ENCODE measurements at places on chromosomes 7 and 10.

GRCh38 chr10:121426307-121426706 is 171.9 kb downstream of the FGFR2 start:
- DNase-seq = no peak

- no peak for DNase-seq
Measured at GRCh38 chr7:116566666-116567065, 41.8 kb downstream of the CAV1 start.

GRCh38 chr7:43642897-43643630 is 60.2 kb downstream of the STK17A start:
- DNase-seq = no peak

- no peak for DNase-seq
Measured at GRCh38 chr10:102408728-102409603, 9.6 kb downstream of the PSD start.

DNA sequence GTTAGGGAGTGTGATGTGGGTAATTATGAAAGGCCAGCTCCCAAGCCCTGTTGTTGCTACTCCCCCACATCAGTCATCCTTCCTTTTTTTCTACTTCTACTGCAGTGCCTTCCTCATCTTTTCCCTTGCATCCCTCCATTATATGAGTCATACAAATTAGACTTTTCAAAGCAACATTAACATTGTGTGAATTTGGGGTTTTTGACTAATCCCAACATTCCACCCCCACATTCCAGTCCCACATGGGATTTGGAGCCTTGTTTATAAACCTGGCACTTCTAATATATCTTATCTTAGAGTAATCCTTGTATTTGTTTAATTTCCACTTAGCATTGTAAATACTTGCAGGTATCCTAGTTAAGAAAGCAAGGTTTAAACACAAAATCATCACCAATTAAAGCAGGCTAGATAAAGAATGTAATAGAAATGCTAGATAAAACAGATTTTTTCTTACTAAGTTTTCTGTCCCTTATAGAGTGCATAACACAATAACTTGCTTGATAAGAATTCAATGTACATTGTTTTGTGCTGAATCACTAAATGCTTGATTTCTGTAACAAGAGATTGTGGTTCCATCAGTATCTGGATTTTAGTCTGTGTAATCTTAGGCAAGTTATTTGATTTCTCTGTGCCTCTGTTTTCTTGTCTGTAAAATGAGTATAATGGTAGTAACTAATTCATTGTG is 165.8 kb downstream of the CFTR start:
- peak; percentile 43 for DNase-seq

DNA sequence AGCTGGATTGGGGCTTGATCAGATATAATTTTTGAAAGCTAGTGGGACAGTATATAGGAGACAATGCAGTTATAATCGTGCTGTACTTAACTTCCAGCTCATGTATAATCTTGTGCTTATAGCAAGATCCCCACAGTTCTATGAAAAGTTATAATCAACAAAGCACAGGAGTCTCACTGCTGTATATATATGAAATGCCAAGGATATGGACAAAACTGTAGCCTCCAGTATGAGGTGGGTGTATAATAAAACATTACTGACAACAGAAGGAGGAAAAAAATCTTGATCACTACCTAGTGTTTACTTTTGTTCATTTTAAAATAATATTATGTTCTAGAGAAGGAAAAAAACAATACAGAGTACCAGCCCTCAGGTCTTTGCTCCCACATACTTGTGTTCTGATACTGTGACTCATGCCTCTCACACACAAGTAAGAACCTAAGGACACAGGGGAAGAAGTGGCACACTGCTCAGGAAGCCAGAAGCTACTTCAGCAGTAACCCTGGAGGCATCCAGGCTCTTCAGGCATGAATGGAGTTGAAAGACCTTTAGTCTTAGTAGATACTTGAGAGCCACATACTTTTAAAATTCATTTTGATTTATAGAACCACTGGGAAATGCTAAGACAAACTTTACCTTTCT is 265.7 kb upstream of the IMMP2L start:
- DNase-seq = peak; percentile 29

- peak; percentile 82 for DNase-seq
Measured at GRCh38 chr7:24477398-24478136, 95.7 kb upstream of the PALS2 start.

DNA sequence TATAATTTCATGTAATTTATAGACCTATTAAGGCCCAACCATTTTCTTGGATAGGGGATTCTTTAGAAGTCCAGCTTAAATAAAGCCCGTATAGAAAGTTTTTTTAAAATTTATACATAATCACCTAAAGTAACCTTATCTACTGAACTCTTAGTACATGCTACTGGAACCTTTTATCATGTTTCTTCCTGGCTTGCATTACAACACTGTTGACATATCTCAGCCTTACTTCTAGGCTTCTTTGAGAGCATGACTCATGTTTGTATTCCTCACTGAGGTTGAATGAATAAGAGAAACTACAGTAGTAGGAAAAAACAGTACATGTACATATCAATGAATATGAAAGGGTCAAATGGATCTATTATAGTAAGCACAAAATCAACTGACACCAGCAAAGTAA is 8.2 kb upstream of the MAGI2 start:
- DNase-seq = no peak

GRCh38 chr10:33334805-33335550 is 511 bp upstream of the NRP1 start:
- peak; percentile 74 for DNase-seq

DNA sequence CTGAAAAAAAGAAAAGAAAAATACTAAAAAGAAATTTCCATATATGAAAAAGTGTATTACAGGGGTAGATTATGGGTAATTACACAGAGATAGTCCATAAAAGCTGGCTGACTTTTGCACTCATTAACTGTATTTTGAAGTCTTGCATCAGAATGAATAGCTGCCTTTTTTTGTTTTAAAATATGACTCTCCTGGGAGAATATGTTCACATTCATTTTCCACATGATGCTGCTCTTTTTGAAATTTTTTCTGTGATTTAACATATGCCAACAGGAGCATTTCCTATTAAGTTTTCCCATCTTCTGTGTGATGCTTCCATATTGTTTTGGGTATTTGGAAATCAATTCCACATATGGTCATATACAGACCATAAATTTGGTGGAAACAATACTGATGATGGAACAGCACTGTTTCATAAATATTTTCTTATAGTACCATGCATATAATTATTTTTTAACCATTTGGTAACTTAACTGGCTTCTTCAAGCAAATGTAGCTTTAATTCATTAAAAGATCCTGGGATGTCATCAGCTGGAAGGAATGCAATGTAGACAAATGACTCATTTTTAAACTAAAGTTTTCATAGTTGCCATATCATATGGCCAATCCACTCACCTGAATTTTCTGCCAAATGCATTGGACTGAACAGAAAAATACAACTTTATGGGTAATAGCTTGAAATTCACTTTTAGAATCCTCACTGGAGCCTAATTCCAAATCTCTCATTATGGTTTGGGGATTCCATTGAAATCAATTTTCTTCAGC is 313.9 kb upstream of the GLI3 start:
- no peak for DNase-seq

DNA sequence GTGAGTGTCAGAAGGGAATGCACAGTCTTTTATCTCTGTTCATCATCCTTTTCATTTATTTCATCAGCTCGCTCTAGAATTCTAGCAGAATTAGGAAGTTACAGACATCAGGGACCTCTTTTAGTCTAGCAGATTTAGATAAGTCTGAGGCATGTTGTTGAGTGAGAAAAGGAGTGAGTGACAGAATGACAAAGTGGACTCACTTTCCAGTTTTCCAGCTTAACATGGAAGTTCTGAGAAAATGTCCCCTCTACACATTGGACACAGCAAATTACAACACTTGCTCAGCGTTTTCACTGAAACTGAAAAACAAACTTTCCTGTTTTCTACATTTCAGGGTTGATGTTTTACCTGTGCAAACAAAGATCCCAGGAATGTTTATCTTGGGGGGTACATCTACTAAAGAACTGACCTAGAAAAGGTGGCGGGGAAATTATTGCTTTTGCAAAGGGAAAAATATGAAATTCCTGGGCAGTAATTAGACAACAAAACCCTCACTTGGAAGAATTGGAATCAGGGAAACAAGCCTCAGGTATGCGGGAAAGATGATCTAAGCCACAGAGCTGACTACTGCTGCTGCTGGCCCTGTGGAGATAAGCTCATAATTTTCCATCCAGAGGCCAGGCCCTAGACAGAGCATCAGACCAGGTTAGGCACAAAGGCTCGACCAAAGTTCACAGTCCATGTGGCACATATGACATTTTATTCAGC is 14.6 kb upstream of the CYP3A5 start:
- DNase-seq = no peak

- no peak for DNase-seq
Measured at GRCh38 chr7:29139796-29140195, 6.5 kb downstream of the CPVL start.

- DNase-seq = no peak
Measured at GRCh38 chr10:4488904-4489303, 337.1 kb upstream of the AKR1E2 start.

DNA sequence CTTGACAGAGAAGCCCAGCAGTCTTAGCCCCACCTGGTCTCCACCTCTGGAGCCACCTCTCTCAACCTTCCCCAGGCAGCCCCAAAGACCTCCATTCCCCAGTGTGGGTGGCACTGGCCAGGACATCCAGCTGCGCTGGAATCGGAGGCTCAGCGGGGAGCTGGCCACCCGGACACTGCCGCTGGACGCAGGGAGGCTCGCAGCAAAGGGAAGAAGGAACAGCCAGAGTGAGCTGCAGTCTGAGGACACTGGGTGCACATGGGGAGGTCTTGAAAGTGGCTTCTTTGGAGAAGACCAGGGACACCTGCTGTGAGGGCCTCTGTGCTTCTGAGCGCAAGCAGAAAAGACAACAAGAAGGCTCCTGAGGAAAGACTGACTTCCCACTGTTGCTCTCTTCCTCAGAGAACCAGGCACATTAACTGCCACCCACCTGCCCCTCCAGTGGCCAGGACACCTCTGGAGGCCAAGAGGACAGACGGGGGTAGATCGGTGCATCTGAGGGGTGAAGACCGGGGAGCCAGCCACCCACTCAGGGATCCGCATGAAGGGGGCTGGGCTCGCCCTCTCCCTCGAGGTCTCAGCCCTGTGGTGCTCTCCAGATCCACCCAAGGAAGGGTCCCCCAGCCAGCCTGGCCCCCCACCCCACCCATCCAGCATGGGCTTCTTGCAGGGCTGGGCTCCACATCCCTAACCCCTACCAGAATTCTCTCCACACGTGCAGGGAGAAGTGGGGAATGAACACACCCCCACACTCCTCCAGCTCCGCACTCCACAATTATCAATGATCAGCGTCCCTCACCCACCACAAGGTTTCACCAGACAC is 1.8 kb downstream of the CAMK2B start:
- DNase-seq = no peak

- DNase-seq = no peak
Measured at GRCh38 chr7:142138996-142139395, 27.5 kb downstream of the MGAM2 start.

DNA sequence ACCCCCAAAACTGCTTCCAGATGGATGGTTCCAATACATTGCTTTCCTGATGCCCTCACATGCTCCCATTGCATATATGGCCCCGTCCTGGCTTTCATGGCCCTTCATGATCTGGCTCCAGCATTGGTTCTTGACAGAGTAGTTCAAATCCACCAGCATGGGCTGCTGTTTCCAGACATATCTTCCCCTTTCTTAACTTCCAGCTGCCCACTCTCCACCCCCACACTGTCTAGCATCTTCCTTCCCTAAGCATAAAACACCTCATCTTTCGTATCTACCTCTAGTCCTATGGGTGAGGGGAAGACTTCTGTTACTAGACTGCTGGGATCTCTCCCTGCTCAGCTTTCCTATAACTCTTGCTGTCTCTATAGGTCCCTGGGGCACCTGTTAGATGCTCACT is 13.2 kb upstream of the GOLGA7B start:
- DNase-seq = no peak

DNA sequence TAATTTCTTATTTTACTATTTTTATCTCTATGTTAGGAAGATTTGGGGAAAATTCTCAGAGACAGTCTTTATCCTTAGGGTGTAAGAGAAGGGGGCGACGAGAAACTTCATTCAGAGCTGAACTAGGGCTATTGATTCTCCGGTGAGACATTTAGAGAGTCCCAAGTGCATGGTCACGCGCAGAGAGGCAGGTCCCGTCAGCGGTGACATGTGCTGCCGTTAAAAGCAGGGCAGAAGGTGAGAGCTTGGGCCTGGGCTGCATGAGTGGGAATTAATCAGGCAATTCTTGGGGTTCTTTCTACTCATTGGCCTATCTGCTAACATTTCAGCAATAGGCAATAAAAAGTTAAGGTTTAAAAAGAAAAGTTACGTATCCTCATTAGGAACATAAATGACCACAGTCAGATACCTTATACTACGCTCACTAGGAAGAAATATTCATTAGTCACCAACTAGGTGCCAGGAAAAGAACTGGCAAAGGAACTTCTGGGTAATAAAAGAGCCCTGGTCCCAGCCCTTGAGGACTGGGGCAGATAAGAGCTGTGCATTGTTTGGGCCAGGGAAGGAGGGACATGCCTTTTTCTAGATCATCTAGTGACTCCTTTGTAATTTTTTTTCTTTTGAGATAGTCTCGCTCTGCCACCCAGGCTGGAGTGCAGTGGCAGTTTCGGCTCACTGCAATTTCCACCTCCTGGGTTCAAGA is 21.2 kb downstream of the PRKCQ start:
- no peak for DNase-seq

DNA sequence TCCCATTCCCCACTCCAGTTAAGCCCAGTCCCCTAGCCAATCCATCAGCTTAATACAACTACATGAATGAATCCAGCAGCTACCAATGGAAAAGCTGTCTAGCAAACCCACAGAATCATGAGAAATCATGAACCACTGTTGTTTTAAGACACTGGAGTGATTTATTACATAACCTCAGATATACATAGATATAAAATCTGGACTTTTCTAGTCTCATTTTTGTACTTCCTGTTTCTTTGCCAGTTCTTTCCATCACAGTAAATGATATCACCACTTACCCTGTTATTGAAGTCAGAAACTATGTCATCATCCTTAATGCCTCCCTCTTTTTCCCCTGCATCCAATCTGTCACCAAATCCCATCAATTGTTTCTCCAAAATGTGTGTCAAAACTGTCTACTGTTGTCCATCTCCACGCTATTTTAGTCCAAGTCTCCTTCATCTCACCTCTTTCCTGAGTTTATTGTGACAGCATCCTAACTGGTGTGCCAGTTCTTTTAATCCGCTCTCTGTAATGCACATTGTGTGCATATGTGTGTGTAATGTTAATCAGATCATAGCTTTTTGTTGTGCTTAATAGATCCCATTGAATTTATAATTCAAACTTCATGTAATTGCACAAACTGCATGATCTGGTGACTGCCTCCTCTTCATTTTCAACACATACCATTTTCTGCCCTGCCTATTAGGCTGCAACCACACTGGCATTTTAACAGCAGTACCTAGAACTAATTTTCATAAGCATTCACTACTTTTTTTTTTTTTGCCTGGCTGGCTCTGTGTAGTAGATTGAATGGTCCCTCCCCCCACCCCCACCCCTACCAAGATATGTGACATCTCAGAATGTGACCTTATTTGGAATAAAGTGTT is 56.0 kb downstream of the MKLN1 start:
- DNase-seq = no peak

GRCh38 chr10:131737543-131738395 is 163.0 kb upstream of the PPP2R2D start:
- no peak for DNase-seq
